Chondrocyte (in vitro differentiated cells): ENCODE measurements at places on chromosomes 7 and 10. TPM values are rescaled to one million over a fixed set of nuclear protein-coding genes. Genes with fewer than 3 reads are reported as not detected.

The SKAP2 gene
- 4.8 to 10.1 TPM (median 5.8 TPM) in 3 replicates for total RNA-seq

The NEURL1 gene
- total RNA-seq: 0.05 TPM in 1 of 3 replicates, not detected in the others

The TUBB8 gene
- total RNA-seq: 0.22 TPM in 1 of 3 replicates, not detected in the others

The MPP7 gene
- 20.1 to 21.7 TPM (median 21.0 TPM) in 3 replicates for total RNA-seq

The PMS2 gene
- 15.3 to 17.0 TPM (median 16.0 TPM) in 3 replicates for total RNA-seq

The KIAA1549 gene
- total RNA-seq: 4.7 to 9.2 TPM (median 8.5 TPM) in 3 replicates

The RPEL1 gene
- total RNA-seq: not detected in 3 replicates

The CFAP46 gene
- total RNA-seq: 0.49 to 0.92 TPM (median 0.89 TPM) in 3 replicates

DNA sequence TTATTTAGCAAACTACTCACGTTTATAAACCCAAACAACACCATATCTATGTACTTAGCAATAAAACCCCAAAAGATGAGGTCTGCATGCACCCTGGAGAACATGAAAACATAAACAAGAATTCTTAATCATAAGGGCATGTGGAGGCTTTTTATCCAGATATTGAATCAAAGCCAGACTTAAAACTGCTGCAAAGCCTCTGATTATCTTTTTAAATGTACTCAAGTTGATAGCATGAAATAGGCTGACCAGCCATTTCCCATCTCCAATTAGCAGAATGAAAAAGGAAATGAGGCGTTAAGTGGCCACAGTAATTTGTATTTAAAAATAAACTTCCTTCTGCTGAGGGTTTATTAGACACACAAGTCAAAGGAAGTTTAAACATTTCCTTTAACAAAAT lies 48.3 kb downstream of the ITIH5 start:
- no peak overlapping the region for H3K27ac ChIP-seq
- peaks cover under 1% of the 10 kb centered on the region for H3K4me1 ChIP-seq
- H3K4me3 ChIP-seq: no peak overlapping the region
- H3K36me3 ChIP-seq: peaks cover 2% of the 10 kb centered on the region
- no peaks in the 10 kb centered on the region for H3K27me3 ChIP-seq
- DNase-seq: no peak

DNA sequence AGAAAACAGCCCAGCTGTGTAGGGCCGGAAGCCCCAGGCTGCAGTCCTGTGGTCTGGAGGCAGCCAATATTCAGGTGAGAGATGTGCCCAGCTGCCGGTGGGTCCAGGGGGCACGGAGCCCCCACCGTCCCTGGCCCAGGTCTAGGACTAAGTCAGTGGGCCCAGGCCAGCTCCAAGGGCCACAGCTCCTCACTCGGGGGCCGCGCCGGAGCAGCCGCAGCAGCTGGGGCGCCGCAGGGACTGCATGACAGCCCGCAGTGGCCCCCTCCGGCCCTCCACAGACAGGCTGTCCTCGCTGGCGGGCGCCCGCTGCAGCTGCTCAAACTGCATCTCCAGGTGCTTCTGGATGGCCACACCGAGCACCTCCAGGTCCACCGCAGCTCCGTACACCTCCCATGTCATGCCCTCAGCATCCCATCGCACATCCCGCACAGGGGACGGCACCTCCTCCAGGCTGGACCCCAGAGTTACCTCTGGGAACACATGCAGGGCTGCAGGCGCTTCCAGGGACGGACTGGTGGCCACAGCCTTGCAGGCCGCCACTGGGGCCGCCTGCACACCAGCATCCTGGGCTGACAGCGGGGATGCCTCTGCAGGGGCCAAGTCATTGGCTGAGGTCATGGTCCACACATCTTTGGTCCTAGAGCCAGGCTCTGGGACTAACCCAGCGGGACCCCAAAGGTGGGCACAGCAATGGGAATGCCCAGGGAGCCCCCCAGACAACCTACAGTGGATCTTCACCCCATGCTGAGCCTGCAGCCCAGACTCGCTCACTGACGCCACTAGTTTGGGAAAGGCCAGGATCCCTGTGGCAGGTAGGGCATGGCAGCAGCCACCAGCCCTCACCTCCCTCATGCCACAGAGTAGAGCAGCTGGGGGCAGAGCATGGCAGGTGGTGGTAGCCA lies 7.0 kb downstream of the GPRIN2 start:
- H3K27ac ChIP-seq: no peak overlapping the region
- H3K36me3 ChIP-seq: no peaks in the 10 kb centered on the region
- H3K4me3 ChIP-seq: no peak overlapping the region

DNA sequence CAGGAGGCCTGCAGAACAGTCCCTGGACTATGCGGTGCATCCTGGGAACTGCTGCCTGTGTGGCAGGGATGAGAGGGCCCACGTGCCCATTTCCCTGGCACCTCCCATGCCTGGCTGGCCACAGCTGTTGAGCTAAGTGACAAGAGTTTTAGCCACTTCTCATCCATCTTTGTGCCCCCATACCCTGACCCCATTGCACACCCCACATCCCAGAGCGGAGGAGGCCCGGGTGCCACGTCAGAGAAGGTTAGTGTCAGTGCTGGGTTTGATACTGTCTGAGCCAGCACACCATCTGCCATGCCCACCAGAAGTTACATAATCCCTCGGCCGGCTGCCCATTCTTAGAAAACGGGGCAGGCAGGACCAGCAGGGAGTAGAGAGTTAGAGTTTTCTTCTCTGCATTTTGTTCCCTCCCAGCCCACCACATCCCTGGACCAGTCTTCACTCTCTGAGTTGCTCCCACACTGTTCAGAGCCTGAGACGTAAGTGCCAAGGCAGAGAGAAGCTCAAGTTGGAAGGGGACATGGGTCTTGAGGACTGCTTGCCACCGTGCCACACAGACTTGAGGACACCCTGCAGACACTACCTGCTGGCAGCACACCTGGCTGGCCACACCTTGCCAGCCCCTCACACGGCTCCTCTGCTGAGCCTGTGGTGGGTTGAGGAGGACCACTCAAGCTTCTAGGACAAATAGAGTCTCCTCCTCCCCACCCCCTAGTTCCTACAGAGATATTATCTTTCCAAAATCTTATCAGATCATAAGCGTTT lies 13.1 kb downstream of the UNC5B start:
- no peaks in the 10 kb centered on the region for H3K27me3 ChIP-seq
- DNase-seq: peak; percentile 60
- H3K4me1 ChIP-seq: peaks cover 33% of the 10 kb centered on the region
- H3K27ac ChIP-seq: no peak overlapping the region
- H3K4me3 ChIP-seq: no peak overlapping the region

DNA sequence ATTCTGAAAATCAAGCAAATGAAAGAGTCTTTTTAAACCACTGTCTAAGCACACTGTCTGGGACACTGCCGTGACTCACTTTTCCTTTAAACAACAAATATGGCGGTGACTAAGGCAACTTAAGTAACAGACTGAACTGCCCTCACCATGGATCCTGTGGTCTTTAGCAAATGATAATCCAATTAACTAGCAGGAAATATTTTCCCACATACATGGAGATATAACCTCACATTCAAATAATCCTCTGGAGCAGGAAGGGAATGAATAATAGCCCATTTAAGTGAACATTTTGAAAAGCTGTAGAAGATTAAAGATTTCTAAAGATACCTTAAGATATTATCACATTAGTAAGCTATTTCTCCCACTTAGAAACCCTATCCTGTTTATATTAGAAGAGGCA lies 40.3 kb upstream of the LRRC17 start:
- no peaks in the 10 kb centered on the region for H3K27me3 ChIP-seq
- no peak for DNase-seq
- H3K27ac ChIP-seq: peak overlapping the region; percentile 96
- H3K36me3 ChIP-seq: peaks cover 6% of the 10 kb centered on the region
- H3K4me1 ChIP-seq: peaks cover 55% of the 10 kb centered on the region

DNA sequence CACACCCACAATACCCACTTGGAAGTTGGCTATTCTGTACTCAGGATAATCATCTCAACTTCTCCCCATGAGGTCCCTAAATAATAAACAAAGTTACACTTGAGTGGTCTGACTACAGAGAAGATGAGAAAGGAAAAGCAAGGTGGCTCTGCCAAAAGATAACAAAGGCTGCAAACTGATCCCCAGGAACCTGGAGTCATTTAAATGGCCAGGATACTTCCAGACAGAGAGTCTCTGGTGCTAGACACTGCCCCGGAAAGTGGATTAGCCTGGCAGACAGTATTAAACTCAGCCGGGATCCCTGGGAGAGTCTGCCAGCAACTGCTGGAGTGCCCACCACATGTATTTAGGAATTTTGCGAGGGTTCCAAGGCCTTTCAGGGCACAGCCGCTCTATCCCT lies 93.7 kb downstream of the DGKI start:
- H3K4me1 ChIP-seq: peaks cover 53% of the 10 kb centered on the region
- H3K36me3 ChIP-seq: peaks cover 10% of the 10 kb centered on the region
- H3K27ac ChIP-seq: no peak overlapping the region
- no peaks in the 10 kb centered on the region for H3K27me3 ChIP-seq
- no peak overlapping the region for H3K4me3 ChIP-seq
- DNase-seq: no peak

- DNase-seq: no peak
- no peaks in the 10 kb centered on the region for H3K27me3 ChIP-seq
- H3K4me3 ChIP-seq: no peak overlapping the region
- H3K4me1 ChIP-seq: no peaks in the 10 kb centered on the region
- H3K36me3 ChIP-seq: peaks cover 34% of the 10 kb centered on the region
- H3K27ac ChIP-seq: no peak overlapping the region
Observed at GRCh38 chr10:101536800-101537199, 51.3 kb downstream of the POLL start.

DNA sequence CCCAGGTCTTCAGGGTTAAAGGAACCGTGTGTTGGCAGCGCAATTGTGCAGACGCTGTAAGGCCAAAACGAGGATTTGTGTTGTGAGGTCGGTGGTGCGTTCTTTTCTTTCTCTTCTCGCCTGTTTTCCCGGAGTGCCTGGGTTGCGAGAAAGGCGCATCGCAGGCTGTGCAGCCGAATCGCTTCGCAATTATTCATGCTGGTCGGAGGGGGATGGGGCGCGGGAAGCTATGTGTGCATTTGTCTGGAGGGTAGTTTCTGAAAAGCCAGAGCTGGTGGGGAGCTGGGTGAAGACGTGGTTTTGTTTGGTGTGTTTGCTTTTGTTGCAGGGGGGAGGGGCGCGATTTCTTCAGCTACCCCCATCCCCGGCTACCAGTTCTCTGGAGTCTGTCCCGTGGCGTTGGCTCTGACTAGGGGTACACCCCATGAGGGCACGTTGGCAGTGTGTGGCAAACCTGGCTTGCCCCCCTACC lies 2.1 kb downstream of the MXI1 start:
- H3K27ac ChIP-seq: peak overlapping the region; percentile 95
- no peak for DNase-seq
- H3K4me3 ChIP-seq: peak overlapping the region; percentile 94
- H3K4me1 ChIP-seq: peaks cover 47% of the 10 kb centered on the region
- no peaks in the 10 kb centered on the region for H3K36me3 ChIP-seq

DNA sequence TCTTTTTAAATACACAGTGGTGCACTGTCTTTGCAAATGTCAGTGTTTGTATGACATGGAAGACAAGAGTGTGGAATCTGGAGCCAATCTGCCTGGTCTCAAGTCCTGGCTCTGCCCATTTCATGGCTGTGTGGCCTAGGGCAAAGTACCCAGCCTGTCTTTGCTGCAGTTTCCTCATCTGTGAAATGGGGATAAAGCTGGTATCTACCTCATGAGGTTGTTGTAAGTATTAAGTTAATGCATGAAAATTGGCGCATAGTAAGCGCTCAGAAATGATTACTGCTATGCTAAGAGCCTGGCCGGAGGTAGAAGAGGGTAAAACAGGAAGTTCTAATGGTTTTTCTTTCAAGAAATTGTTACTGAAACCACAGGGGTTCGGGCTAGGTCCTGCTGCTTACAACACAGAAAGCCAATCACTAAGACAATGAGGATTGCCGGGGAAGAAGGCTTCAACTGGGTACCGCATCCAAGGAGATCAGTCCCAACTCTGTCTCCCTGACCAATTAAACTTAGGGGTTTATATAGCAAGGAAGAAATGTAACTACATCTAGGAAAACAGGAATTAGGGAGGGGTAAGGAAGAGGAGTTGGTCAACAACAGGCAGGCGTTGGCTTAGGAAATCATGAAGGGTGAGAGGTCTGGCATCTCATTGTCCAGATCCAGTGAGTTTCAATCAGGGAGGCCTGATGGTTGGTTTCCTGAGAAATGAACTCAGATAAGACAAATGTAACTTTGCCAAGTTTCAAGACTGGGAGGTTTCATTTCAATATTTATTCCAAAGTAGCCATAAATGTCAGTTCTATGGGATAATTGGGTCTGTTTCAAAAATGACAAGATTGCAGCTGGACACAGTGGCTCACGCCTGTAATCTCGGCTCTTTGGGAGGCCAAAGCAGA lies 57.0 kb downstream of the CHST3 start:
- DNase-seq: no peak
- peaks cover 35% of the 10 kb centered on the region for H3K4me1 ChIP-seq
- no peak overlapping the region for H3K27ac ChIP-seq

- H3K27me3 ChIP-seq: peaks cover 10% of the 10 kb centered on the region
- H3K27ac ChIP-seq: no peak overlapping the region
- H3K4me1 ChIP-seq: no peaks in the 10 kb centered on the region
- no peak for DNase-seq
- no peak overlapping the region for H3K4me3 ChIP-seq
Observed at GRCh38 chr10:50653142-50653541, 29.4 kb upstream of the SGMS1 start.

- peaks cover 5% of the 10 kb centered on the region for H3K27me3 ChIP-seq
- peak overlapping the region; percentile 99 for H3K4me3 ChIP-seq
- peaks cover 18% of the 10 kb centered on the region for H3K4me1 ChIP-seq
- no peak for DNase-seq
- H3K27ac ChIP-seq: peak overlapping the region; percentile 95
Observed at GRCh38 chr10:79905322-79906314, 43.3 kb downstream of the SFTPD start.

- H3K27ac ChIP-seq: peak overlapping the region; percentile 90
- H3K4me3 ChIP-seq: peak overlapping the region; percentile 3
- no peaks in the 10 kb centered on the region for H3K36me3 ChIP-seq
- DNase-seq: no peak
Observed at GRCh38 chr10:17512341-17513001, 58.1 kb upstream of the ST8SIA6 start.

GRCh38 chr10:96309628-96310320 lies 5.5 kb downstream of the DNTT start:
- H3K36me3 ChIP-seq: no peaks in the 10 kb centered on the region
- peaks cover 7% of the 10 kb centered on the region for H3K4me1 ChIP-seq
- H3K4me3 ChIP-seq: no peak overlapping the region
- DNase-seq: no peak

GRCh38 chr7:930975-931758 lies 23.3 kb downstream of the ADAP1 start:
- peak; percentile 54 for DNase-seq
- H3K4me3 ChIP-seq: no peak overlapping the region
- H3K27ac ChIP-seq: no peak overlapping the region
- no peaks in the 10 kb centered on the region for H3K36me3 ChIP-seq

DNA sequence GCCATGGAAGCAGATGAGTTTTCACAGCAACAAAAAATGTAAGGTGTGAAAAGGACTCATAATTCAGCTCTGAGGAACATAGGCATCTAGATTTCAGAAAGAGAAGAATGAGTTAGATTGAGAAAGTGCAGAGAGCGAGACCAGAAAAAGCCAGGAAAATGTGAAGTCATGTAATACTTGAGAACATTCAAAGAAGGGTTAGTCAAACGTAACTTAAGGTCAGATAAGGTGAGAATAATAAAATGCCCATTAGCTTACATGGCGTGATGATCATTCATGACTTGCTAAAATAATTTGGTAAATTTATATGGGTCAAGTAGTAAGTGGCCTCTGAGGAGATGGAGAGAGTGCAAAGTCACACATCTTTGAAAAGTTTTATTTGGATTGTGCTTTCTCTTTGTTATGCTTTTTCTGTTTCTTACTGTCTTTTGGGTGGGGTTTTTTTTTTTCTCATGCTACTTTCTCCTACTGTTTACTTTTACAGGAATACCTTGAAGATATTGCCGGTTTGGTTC lies 271.8 kb upstream of the NRG3 start:
- no peak overlapping the region for H3K27ac ChIP-seq
- no peaks in the 10 kb centered on the region for H3K27me3 ChIP-seq
- DNase-seq: no peak
- no peak overlapping the region for H3K4me3 ChIP-seq
